Regular cardiac myocyte (primary cell): ENCODE measurements at places on chromosomes 11 and 22. TPM values are rescaled to one million over a fixed set of nuclear protein-coding genes. Genes with fewer than 3 reads are reported as not detected.

ADAMTS8 gene
- 0.19 and 0.28 TPM in 2 replicates for total RNA-seq

VWCE gene
- total RNA-seq = 0.19 and 4.2 TPM in 2 replicates

OR4S1 gene
- total RNA-seq = not detected in 2 replicates

ENTHD1 gene
- total RNA-seq = under 0.01 TPM in 1 of 2 replicates, not detected in the other

OR52A5 gene
- total RNA-seq = not detected in 2 replicates

DGCR6 gene
- 0.19 and 2.3 TPM in 2 replicates for total RNA-seq
